ENCODE measurements at places on chromosomes 13 and 19. TPM values are rescaled to one million over a fixed set of nuclear protein-coding genes. Genes with fewer than 3 reads are reported as not detected.

GRCh38 chr19:43555185-43555770, 20.0 kb downstream of the XRCC1 start:
- DNase-seq, result peak; percentile 96

DNA sequence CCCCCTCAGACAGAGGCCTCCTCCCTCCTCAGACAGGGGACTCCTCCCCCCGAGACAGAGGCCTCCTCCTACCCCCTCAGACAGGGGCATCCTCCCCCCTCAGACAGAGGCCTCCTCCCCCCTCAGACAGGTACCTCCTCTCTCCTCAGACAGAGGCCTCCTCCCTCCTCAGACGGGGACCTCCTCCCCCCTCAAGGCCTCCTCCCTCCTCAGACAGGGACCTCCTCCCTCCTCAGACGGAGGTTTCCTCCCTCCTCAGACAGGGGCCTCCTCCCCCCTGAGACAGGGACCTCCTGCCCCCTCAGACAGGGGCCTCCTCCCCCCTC, 13.9 kb downstream of the C3 start:
- DNase-seq, result no peak

DNA sequence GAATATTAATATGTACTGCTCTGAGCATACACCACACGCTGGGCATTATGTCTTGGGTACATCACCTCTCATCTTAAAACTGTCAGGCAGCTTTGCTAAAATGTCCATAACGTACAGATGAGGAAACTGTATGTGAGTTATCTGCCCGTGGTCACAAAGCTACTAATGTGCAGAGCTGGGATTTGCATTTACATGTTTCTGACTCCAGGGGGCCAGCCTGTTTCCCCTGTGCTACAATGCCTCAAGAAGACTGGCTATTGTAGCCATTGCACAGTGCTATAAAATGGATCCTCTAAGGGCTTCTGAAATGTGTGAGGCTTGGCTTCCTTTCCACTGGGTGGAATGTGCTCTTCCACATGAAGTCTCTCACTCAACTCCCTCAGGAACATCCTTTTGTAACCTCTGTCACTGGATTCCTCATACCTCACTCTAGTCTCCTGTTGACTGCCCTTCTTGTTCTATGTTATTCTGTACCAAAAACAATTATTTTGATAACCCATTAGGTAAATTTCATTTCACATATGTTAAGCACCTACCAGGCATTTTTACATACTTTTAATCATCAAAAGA, 95.6 kb upstream of the HTR2A start:
- DNase-seq, result no peak

GRCh38 chr19:16922949-16923348, 34.1 kb downstream of the F2RL3 start:
- DNase-seq, result no peak

GRCh38 chr13:65387743-65388347, 1842.3 kb downstream of the PCDH9 start:
- no peak for DNase-seq

GRCh38 chr19:51704626-51705025, 11.5 kb downstream of the SPACA6 start:
- no peak for DNase-seq

- DNase-seq, result no peak
These were observed 933.1 kb downstream of the DIAPH3 start for GRCh38 chr13:59230484-59231264.

GRCh38 chr13:25109341-25109740, 13.4 kb downstream of the PABPC3 start:
- peak; percentile 22 for DNase-seq

GRCh38 chr13:97077341-97077740, 83.1 kb upstream of the OXGR1 start:
- no peak for DNase-seq

- no peak for DNase-seq
These were observed 1005.7 kb downstream of the UQCRFS1 start for GRCh38 chr19:28207244-28207643.

Gene CYP4F8
- not detected for total RNA-seq

Gene DMWD
- total RNA-seq, result 49.6 TPM

Gene CYP2A6
- total RNA-seq, result not detected

Gene LPAR2
- 21.9 TPM for total RNA-seq

Gene C13orf46
- 0.61 TPM for total RNA-seq
